ENCODE measurements at places on chromosomes 1 and 21. TPM values are rescaled to one million over a fixed set of nuclear protein-coding genes. Genes with fewer than 3 reads are reported as not detected.

The PLA2G2C gene
- total RNA-seq, result not detected

The CDC42 gene
- total RNA-seq, result 173 TPM

The APCS gene
- not detected for total RNA-seq

The MYBPH gene
- total RNA-seq, result 0.64 TPM

The PCP4 gene
- 32.4 TPM for total RNA-seq

The CLCA1 gene
- not detected for total RNA-seq

The ADAM15 gene
- 108 TPM for total RNA-seq

The CELA3B gene
- total RNA-seq, result 0.35 TPM

GRCh38 chr1:160325252-160325651 lies 17.8 kb downstream of the COPA start:
- no peak for DNase-seq
- no peak overlapping the region for H3K27ac ChIP-seq
- H3K4me1 ChIP-seq, result no peaks in the 10 kb centered on the region
- H3K27me3 ChIP-seq, result no peaks in the 10 kb centered on the region

GRCh38 chr1:42430286-42431135 lies 25.3 kb downstream of the ZMYND12 start:
- no peak for DNase-seq
- H3K36me3 ChIP-seq, result no peaks in the 10 kb centered on the region
- H3K27me3 ChIP-seq, result no peaks in the 10 kb centered on the region

GRCh38 chr1:107936498-107937481 lies 28.2 kb downstream of the VAV3 start:
- no peak overlapping the region for H3K4me3 ChIP-seq
- H3K27me3 ChIP-seq, result no peaks in the 10 kb centered on the region
- H3K4me1 ChIP-seq, result no peaks in the 10 kb centered on the region
- H3K36me3 ChIP-seq, result no peaks in the 10 kb centered on the region
- peak; percentile 18 for DNase-seq

GRCh38 chr1:7702365-7702764 lies 68.7 kb upstream of the VAMP3 start:
- H3K27me3 ChIP-seq, result no peaks in the 10 kb centered on the region
- no peaks in the 10 kb centered on the region for H3K36me3 ChIP-seq
- no peak for DNase-seq
- H3K27ac ChIP-seq, result no peak overlapping the region

DNA sequence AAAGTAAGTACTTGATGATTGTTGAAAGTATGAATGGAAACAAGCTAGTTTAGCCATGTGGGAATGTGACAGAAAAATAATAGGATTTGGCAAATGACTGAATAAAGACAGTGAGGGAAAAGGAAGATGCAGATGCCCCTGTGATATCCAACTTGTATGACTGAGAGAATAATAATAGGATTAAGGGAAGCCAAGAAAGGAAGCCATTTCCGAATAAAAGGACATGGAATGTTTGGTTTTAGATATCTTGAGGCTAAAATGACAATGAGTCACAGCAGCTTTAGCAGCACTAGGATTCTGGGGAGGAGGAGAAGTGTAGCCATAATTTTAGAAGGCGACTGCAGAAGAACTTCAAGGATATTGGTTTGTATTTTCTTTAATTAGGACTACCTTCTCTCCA lies 109.2 kb downstream of the TTLL7 start:
- H3K4me3 ChIP-seq, result no peak overlapping the region
- DNase-seq, result no peak
- H3K36me3 ChIP-seq, result no peaks in the 10 kb centered on the region
- no peaks in the 10 kb centered on the region for H3K27me3 ChIP-seq

DNA sequence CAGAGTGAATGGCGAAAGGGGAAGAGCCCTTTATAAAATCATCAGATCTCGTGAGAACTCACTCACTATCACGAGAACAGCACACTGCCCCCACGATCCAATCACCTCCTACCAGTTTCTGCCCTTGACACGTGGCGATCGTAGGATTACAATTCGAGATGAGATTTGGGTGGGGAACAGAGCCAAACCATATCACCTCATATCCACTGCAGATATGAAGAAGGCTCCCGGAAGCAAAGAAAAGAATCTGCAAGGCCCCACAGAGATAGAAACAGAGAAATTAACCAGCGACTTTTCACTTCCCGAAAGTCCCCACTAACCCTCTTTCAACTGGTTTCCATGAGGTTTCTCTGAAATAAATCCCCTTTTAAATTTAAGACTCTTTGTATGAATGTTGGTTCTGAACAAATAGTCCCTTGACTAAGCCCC lies 86.2 kb upstream of the IRF2BP2 start:
- no peak overlapping the region for H3K4me3 ChIP-seq
- no peaks in the 10 kb centered on the region for H3K36me3 ChIP-seq
- H3K27ac ChIP-seq, result no peak overlapping the region
- H3K27me3 ChIP-seq, result no peaks in the 10 kb centered on the region

DNA sequence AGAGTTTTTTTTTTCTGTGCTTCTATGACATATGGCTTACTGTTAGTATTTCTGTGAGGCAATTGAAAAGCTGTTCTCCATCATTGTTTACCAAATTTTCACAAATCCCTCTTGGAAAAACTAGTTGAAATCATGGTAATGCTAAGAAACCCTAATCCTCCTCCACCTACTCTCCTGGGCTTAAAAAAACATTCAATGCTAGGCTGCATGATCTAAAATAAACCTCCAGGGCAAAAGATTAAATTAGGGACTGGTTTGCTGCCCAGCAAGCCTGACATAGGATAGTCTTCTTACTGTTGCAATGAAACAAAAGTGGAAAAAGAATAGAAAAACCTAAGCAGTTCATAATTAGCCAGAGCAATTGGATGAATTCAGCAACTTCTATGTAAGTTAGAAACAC lies 16.1 kb downstream of the C1orf52 start:
- H3K4me1 ChIP-seq, result peaks cover 11% of the 10 kb centered on the region
- DNase-seq, result no peak
- no peak overlapping the region for H3K27ac ChIP-seq
- no peak overlapping the region for H3K4me3 ChIP-seq
- no peaks in the 10 kb centered on the region for H3K27me3 ChIP-seq

- no peaks in the 10 kb centered on the region for H3K36me3 ChIP-seq
- no peaks in the 10 kb centered on the region for H3K4me1 ChIP-seq
- H3K4me3 ChIP-seq, result no peak overlapping the region
- H3K27ac ChIP-seq, result no peak overlapping the region
- no peaks in the 10 kb centered on the region for H3K27me3 ChIP-seq
Measured at GRCh38 chr21:33007747-33008146, 18.0 kb upstream of the OLIG2 start.

- H3K4me3 ChIP-seq, result no peak overlapping the region
- peak; percentile 28 for DNase-seq
- H3K36me3 ChIP-seq, result no peaks in the 10 kb centered on the region
- H3K27ac ChIP-seq, result no peak overlapping the region
- H3K27me3 ChIP-seq, result no peaks in the 10 kb centered on the region
Measured at GRCh38 chr1:16324456-16324890, 27.8 kb downstream of the FBXO42 start.

DNA sequence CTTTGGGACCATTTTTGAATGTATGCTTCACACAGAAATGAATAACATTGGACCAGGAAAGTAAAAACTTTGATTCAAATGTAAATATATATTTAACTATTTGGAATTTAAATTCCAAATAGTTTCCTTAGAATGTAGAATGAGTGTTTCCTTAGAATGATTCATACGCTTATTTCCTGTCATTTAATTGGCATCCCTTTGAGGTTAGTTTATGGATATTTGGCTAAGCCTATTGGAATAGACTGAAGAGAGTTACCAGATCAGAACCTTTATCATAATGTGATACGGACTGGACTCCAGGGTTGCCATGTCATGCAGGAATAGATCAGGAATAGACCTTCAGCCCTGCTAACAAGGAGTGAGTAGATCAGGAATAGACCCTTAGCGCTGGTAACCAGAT lies 133.1 kb downstream of the TNNI3K start:
- H3K36me3 ChIP-seq, result no peaks in the 10 kb centered on the region
- H3K4me1 ChIP-seq, result no peaks in the 10 kb centered on the region

DNA sequence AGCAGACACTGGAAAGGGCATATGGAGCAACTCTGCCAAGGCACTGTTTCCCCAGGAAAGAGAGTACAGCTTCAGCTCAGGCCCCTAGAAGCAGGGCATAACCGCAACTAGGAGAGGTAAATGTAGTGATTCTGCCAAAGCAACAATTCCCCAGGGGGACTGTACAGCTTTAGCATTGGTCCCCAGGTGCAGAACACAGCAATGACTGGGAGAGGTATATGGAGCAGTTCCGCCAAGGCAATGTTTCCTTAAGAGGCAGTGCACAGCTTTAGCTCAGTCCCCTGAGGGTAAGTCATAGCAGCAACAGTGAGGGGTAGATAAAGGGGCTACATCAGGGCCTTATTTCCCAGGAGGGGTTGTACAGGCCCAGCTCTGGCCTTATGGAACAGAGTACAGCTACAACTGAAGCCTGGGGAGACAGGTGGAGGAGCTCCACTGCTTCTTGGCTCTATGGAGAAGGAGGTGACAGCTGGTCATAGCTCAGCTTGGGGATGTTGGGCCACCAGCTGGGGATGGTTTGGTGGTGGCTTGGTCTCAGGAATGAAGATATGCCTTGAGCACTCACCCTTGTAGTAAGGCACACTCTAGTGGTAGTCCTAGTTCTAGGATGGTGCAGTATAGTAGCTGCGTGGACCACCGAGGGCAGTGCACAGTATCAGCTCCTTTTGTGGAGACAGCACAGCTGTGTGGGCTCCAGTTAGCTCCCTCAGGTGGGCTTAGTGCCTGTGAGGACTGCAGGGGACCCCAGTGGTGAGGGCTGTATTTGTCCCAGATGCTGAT lies 582.7 kb downstream of the PTPRC start:
- DNase-seq, result no peak
- H3K4me1 ChIP-seq, result no peaks in the 10 kb centered on the region
- H3K36me3 ChIP-seq, result no peaks in the 10 kb centered on the region
- H3K27ac ChIP-seq, result no peak overlapping the region
- no peak overlapping the region for H3K4me3 ChIP-seq
- H3K27me3 ChIP-seq, result no peaks in the 10 kb centered on the region

DNA sequence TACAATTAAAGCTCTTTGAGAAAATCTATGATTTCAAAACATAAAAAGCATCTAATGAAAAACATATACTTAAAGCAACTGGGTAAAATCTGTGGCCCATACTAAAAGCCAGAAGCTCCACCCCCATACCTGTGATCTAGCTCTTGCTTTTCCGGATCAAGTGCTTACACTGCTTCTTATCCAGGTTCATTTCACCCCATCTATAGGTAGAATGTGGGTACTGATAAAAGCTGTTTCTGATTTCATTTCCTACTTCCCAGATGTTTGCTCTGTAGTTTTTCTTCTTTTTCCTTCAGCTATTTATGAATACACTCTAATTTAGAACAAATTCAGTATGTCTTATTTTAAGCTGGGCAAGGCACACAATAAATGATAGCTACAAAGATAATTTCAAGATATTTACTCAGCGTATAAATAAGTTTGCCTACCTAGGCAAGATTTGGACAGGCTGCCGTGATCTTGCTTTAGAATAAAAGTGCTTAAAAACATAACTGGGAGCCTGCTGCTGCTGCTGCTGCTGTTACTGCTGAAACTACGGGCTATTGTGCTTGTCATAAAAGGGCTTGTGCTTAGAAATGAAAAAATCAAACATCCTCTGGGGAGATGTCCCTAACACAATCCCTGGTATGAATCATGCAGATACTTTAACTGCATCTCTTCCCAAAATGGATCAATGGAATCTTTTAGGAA lies 2.1 kb downstream of the SIPA1L2 start:
- no peaks in the 10 kb centered on the region for H3K4me1 ChIP-seq
- no peak overlapping the region for H3K4me3 ChIP-seq
- H3K27ac ChIP-seq, result peak overlapping the region; percentile 3
- DNase-seq, result no peak
- no peaks in the 10 kb centered on the region for H3K36me3 ChIP-seq
- H3K27me3 ChIP-seq, result no peaks in the 10 kb centered on the region

- H3K27me3 ChIP-seq, result no peaks in the 10 kb centered on the region
- no peak overlapping the region for H3K4me3 ChIP-seq
- peak overlapping the region; percentile 40 for H3K27ac ChIP-seq
- H3K4me1 ChIP-seq, result no peaks in the 10 kb centered on the region
Measured at GRCh38 chr1:166844791-166845190, 5.5 kb downstream of the POGK start.

GRCh38 chr1:193951984-193952383 lies 765.6 kb upstream of the B3GALT2 start:
- H3K4me3 ChIP-seq, result no peak overlapping the region
- H3K36me3 ChIP-seq, result no peaks in the 10 kb centered on the region
- no peaks in the 10 kb centered on the region for H3K27me3 ChIP-seq
- no peak for DNase-seq

DNA sequence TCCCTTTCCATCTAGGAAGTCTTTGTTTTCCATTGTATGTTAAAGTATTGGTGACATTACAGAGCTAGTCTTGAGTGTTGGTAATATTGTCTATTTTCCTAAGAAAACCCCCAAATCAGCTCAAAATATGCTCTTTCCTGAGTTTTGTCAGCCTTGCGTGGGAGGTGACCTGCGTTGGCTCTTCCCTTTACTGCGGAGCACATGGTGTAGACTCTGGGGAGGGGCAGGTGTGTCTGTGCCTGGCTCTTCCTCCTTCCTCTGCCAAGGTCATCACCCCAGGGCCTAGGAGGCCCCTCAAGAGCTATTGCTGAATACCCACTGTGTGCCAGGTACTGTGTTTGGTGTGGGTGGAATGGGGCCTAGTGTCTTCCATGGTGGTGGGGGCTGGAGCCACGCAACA lies 33.4 kb downstream of the CACNA1E start:
- no peak overlapping the region for H3K27ac ChIP-seq
- no peak overlapping the region for H3K4me3 ChIP-seq
- H3K36me3 ChIP-seq, result no peaks in the 10 kb centered on the region
- no peaks in the 10 kb centered on the region for H3K27me3 ChIP-seq
- H3K4me1 ChIP-seq, result no peaks in the 10 kb centered on the region
- DNase-seq, result no peak

DNA sequence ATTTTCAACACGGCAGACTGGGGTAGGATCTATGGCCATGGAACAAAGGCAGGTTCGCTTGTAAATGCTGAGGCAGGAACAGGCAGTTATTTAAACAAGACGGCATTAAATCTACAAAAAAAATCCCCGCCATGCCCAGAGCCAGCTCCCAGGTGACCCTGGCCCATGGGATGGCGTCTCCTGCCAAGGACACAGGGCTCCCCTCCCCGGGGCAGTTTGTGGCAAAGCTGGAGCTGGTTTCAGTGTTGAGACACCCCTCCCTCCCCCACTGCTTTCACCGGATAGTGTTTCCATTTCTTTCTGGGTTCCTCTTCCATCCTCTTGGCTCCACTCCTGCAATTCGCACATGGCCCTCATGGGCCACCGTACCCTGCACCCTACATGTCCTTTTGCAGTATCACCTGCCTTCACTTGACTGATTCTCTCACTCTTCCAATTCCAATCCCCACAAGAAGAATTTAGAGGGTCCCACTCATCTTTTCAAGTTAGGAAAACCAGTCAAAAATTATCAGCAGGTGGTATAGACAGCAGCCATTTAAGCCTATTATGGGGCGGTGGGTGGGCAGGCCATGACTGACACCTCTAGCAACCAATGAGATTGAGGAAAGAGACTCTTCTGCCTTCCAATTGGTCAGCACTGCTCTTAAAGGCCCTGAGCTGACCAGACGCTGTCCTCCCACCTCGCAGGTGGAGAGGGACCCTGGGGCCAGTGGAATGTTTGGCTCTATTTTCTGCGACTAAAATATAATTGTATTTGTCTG lies 52.0 kb downstream of the OLIG1 start:
- no peaks in the 10 kb centered on the region for H3K27me3 ChIP-seq
- no peak for DNase-seq
- no peak overlapping the region for H3K27ac ChIP-seq
- no peak overlapping the region for H3K4me3 ChIP-seq
- no peaks in the 10 kb centered on the region for H3K4me1 ChIP-seq
- H3K36me3 ChIP-seq, result no peaks in the 10 kb centered on the region

All from uterus (tissue), 4 donors.